NCI-H1436 treated with DMSO at 0.1 percent for 48 hours (cell line): ENCODE measurements at places on chromosomes 13 and 19.

- peak; percentile 91 for DNase-seq
Measured at GRCh38 chr19:50203281-50204080, at the start of gene MYH14. TSS of gene MYH14 (plus strand) at chr19:50203622. CDS start at chr19:50210366, 6,744 bp downstream.

GRCh38 chr19:2039959-2040646, 10.9 kb downstream of the MKNK2 start:
- DNase-seq = no peak

DNA sequence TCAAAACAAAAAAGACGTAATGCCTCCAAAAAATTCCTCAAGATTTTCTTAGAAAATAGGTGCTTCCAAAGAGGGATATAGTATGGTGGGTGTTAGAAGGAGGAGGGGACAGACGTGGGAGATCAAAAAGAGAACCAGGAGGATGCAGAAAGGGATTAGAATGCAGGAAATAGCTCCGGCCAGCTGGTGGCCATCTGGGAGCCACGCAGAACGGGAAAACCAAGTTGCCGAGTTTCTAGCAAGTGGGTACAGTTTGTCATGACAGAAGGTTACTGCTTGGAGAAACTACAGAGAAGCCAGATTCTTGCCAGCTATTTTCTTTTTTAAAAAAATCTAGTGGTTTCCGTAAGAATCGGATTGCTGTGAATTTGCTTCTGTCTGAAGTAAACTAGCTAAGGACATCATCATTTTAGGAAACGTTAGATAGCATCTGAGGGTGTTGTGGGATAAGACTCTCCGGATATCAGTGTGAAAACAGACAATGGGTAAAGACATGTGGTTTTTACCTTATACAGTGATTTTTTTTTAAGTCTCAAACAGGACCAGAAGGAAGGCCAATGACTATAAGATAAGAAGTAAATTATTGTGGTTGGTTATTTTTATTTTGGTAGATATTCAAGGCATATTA, 104.9 kb downstream of the HSPH1 start:
- no peak for DNase-seq

- DNase-seq = no peak
Measured at GRCh38 chr13:81318231-81319019, 977.5 kb upstream of the SPRY2 start.

- no peak for DNase-seq
Measured at GRCh38 chr13:52162279-52163101, 3.1 kb upstream of the NEK3 start.

DNA sequence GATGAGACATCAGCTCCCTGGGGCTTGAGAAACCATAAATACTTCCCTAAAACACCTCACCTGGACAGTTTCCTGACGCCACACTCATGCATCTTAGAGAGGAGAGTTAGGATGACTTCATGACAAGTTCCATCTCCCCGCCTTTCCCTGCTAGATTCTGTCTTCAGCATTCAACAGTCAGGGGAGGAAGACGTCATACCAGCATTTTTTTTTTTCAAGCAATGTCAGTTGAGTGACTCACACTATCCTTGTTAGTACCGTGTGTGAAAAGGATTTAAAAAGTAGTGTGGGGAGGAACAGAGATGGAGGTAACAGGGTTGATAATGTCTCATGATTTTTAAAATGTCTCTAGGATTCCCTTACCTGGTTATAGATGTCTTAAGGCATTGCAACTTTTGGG, at the start of gene OR7D2:
TSS of gene OR7D2 (plus strand) at position 79 of the 400 bp plus-strand sequence. CDS start 6,803 bp downstream, outside the sequence.
- DNase-seq = no peak

GRCh38 chr13:39821977-39822376, 166.5 kb downstream of the COG6 start:
- DNase-seq = no peak

DNA sequence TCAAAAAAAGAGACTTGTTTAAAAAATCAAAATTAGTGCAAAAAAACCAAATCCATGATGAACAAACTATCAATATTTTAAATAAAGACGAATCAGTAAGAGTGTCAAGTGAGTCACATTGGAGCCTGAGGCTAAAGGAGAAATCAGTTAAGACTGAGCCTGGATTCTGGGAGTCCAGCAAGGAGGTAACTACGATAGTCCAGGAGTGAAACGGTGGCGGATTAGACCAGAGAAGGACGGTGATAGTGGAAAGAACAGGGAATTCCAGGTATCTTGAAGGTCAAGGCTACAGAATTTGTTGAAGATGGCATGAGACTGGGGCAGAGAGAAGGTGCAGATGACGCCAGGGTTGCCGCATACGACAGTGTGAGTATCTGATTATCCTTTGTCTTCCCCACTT, 7.0 kb upstream of the NPAS1 start:
- DNase-seq = no peak

- DNase-seq = no peak
Measured at GRCh38 chr13:32866921-32867320, 149.3 kb upstream of the KL start.

DNA sequence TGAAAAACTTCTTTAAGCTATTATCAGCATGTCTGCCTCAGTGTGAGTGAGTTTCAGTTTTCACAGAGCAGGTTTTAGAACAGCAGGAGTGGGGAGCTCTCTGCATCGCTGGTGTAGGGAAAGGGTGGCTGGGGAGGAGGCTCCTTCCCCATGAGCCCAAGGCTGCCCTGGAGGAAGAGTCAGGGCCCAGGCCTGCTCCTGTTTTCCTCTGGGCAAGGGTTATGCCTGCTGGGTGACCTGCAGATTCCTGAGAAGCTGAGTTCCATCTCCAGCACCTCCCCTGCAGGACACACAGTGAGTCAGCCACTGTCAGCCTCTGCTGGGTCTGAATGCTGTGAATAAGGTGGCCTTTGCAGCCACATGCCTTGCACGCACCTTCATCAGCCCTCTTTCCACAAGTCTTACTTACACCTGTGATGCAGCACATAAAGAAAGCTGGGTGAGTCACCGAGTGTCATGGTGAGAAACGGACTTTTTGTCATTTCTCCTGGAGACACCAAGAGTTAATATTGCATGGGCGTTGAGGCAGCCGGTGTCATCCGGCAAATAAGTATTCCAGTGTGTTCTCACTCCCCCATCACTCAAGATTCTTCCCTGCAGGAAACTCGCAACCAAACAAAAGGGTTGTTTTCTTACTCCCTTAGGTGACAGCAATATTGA, 186.4 kb upstream of the KL start:
- no peak for DNase-seq

DNA sequence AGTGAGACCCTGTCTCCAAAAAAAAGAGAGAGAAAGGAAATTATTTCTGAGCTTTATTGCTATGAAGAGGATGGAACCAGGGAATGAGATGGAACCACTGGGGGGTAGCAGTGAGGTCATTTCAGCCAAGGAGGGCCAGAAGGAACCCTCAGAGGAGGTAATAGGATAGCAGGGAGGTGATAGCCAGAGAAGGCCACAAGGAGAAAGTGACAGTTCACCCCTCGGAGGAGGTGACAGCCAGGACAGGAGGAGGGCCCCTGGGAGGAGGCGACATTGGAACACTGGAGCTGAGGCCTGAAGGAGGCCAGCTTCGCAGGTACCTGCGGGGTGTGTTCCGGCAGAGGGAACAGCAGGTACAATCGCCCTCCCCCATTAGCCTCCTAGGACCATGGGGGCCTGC, 675 bp upstream of the PGPEP1 start:
- DNase-seq = no peak

GRCh38 chr19:6516659-6517291, 14.1 kb upstream of the TNFSF9 start:
- no peak for DNase-seq

GRCh38 chr19:44740351-44740824, 8.1 kb upstream of the BCL3 start:
- no peak for DNase-seq

DNA sequence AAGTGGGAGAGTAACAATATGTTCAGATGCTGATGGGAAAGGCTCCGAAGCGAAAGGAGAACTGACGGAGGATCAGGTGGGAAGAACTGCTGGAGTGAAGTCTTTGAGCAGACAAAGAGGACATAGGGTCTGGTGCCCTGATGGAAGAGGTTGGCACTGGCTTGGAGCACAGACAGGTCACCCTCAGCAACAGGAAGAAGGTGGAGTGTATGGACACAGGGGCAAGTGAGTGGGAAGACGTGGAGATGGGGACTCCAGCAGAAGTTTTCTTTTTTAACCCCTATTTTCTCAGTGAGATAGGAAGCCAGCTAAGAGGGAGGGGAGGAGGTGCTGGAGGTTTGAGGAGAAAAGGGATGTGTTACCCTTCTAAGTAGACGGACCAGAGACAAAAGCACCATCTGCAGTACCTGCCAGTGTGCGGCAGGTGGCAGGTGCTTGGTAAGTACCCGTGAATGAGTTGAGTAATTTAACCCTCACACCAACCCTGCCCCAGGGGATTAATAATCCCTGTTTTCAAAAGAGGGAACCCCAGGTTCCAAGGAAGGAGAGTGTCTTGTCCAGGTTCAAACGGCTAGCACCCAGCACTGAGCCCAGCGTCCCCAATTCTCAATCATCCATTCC, 11.2 kb downstream of the HAS1 start:
- no peak for DNase-seq

DNA sequence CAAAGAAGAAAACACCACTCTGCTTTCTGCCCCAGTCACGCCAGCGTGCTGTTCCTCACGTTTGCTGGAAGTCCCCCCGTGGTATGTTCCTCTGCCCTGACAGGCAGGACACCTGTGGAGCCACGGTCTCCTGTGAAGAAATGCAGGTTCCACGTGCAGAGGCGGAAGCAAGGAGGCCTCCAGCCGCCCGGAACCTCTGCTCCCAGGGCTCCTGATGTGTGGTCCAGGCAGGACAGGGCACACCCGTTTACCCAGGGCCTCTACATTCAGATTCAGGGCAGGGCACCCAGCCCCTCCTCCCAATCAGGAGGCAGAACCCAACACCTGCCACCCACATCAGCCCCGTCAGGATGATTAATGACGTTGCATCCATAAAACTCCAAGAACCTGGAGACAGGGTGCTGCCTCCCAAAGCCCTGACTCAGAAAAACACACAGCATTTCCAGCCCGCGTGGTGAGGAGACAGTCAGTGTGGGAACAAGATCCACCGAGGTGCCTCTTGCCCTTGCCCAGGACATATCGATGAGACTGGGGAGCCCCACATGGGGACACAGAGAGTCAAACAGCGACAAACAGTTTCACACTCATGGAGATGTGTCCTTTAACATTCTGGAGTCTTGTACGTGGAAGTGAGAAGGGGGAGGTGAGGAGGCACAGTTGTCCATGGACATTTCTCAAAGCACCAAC, 76.2 kb downstream of the COL4A1 start:
- DNase-seq = no peak

GRCh38 chr13:39684531-39685137, 29.2 kb downstream of the COG6 start:
- DNase-seq = no peak

- DNase-seq = no peak
Measured at GRCh38 chr13:89900104-89900765, 1447.3 kb upstream of the MIR17HG start.

DNA sequence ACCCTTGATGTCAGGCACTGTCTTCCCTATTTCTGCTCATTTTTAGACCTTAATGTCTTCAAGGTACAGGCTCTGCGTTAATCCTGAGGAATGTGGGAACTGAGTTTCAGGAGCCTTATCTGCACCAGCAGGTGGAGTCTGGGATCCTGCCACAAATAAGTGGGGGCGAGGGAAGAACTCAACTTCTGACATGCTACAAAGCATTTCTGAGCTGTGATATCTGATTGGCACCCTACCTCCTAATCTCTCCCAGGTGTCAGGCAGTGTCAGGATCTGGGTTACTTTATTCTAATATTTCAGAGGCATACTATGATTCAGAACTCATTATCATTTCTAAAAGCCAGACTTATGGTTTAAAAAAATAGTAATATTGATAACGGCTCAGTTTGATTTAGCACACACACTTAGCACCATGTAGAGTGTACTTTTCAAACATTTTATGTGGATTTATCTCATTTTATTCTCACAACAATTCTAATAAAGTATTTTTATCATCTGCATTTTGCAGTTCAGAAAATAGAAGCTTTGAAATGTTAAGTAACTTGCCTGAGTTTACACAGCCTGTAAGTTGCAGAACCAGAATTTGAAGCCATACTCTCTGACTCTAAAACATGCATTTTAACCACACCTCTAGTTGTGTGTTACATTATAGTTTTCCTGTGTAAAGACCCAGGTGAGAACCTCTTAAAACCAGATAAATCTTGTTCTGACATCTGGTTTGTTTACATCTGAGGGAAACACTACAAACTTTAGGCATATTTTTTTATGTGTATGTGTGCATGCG, 358.6 kb downstream of the TDRD3 start:
- no peak for DNase-seq

GRCh38 chr13:27925220-27925991, 5.6 kb downstream of the PDX1 start:
- DNase-seq = no peak

DNA sequence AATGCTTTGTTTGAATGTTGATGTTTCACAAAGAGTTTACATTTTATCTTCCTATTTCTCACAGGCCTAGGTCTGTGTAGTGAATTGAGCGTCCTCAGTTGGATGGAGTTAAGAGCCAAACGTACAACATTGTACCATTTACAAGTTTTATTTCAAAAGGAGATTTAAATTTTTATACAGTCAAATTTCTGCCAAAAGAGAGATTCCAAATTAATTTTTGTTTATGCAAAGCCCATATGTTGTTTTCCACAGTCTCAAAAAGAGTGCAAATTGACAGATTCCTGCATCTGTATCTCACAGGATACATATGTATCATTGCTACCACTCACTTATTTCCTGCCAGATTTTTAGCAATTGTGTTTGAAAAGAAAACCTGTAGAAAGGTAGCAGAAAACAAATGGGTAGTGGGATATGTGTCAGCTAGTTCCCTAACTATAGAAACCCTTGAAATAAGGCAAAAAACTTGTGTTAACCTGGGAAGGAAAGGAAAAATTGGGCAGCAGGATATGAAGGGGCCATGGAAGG, 46.1 kb downstream of the DGKH start:
- no peak for DNase-seq

DNA sequence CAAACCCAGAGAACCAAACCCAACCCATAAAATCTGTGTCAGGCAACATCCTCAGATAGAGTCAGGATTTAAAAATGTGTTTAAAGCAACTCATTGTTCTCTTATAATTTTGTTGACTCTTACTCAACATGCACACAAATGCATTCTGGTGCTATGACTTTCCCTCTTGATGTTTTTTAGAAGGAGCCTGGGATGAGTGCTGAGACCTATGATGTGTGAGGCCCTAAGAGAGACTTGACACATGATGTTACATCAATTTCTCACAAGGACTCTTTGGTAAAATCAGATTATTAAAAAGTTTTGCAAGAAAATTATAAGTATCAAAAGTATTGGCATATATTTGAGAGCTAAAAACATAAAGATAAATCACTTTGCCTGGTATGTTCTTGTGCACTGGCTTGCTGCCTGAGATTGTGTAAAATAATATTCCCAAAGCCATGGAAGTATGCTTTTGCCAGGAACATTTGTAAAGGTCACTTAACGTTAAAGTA, 173.9 kb downstream of the DCLK1 start:
- DNase-seq = no peak

DNA sequence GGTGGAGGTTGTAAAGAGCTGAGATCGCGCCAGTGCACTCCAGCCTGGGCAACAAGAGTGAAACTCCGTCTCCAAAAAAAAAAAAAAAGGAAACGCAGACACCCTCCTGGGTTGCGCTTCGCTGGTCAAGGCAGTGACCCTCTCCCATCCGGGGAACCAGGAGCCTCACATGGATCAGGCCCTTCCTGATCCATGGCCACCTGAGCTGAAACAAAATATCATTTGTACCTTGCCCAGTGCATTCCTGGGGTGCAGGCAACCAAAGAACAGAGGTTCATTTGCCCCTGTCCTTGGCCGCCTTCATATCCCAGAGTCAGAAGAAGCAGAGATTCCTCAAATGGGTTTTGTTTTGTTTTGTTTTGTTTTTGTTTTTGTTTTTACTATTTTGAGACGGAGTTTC, 8.0 kb upstream of the LSM4 start:
- DNase-seq = no peak
